ENCODE measurements at places on chromosomes 12 and 14.

DNA sequence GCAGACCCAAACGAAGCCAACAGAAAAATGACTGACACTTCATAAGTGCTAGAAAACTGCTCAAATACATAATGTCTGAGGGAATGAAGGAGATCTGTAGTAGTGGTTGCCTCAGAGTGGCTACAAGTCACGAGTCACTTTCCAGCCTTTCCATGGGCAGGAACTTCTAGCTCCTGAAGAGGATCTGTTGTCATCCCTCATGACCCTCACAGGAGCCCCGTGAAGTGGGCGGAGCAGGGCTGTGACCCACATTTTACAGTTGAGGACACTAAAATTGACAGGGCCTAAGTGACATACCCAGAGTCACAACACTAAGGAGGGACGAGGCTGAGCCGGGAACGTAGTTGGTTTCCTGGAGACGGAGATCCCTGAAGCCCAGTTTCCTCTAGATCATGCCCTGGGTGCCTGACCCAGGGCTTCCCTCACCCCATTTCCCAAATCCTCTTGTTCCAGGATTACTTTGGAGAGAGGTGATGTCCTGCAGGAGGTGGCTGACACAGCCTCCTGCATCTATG, 45.8 kb upstream of the P2RX7 start:
- no peak for DNase-seq

GRCh38 chr12:11698729-11699128, 49.3 kb downstream of the ETV6 start:
- no peak for DNase-seq

DNA sequence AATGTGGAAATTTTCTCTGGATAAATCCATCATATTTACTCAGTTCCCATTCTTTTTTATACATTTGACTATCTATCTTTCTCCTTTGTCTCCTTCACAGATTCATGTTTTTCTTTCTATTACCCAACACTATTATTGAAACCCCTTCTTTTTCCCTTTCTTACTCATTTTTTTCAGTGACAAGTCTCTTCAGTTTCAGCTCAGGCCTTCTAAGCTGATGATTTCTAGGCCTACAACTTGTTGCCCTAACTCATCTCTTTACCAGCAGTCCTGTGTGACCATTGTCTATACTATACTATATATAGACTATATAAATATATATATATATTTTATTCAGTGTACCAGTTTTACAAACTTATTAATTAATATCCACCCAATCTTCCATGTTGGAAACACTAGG, 31.8 kb downstream of the SLC16A7 start:
- DNase-seq = no peak

- DNase-seq = peak; percentile 75
These were observed 57.9 kb upstream of the PNMA1 start for GRCh38 chr14:73771848-73772638.

DNA sequence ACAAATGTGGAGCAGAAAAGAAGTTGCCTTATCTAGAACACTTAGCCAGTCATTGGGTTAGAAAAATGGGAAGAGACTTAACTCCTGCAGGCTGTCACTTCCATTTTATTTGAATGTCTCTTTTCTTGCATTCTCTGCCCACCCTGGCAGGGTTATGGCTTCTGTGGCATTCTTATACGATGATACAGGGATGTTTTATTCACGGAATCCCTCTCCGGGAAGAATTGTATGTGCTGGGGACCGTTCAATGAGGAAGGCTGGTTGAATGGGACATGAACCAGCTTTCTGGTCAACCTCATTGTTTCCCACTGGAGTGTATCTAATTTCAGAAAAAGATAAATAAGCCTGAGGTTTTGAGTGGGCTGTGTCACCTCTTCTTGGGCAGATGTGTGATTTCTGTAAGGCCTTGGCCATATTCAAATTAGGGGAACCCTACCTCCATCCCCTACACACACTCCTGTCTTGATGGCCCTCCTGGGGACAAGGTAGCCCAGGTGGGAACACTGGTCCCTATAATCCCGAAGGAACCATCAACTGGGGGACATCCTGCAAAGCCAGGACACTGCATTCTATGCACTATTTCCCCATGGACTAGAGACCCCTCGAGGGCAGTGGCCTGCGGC, 174.8 kb upstream of the GSC start:
- no peak for DNase-seq

GRCh38 chr14:90569201-90569600, 172.4 kb downstream of the CALM1 start:
- DNase-seq = no peak

GRCh38 chr12:127729381-127729780, 537.6 kb upstream of the TMEM132C start:
- no peak for DNase-seq

- DNase-seq = no peak
These were observed 12.5 kb upstream of the SAMD4A start for GRCh38 chr14:54554401-54554800.

- no peak for DNase-seq
These were observed 208.2 kb downstream of the DAD1 start for GRCh38 chr14:22380571-22381407.

- DNase-seq = no peak
These were observed 758.0 kb downstream of the DIO2 start for GRCh38 chr14:79453276-79453675.

GRCh38 chr14:59225281-59225680, 36.8 kb downstream of the DAAM1 start:
- DNase-seq = no peak

GRCh38 chr14:36659010-36659821, 2.4 kb upstream of the PAX9 start:
- no peak for DNase-seq

- no peak for DNase-seq
These were observed 85.5 kb downstream of the TGFB3 start for GRCh38 chr14:75896341-75896740.

- no peak for DNase-seq
These were observed 156.6 kb downstream of the DAD1 start for GRCh38 chr14:22432348-22432976.

DNA sequence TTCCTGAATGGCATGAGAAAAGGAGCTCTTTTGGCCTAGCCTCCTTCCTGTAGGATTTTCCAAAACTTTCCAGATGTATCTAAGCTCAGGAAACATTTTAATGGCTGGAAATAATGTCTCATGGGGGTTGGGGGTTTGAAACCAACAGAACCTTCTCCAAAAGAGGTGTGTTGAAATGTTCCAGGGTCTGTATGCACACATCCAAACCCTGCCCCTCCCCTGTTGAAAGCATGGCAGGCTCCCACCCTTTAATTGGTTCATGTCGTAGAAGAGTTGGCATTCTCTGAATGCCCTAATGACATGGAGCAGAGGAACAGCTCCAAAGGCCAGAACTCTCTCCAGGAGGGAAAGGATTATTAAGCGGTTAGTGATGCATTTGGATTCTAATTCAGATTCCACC, 353.2 kb downstream of the ZFP36L1 start:
- no peak for DNase-seq

DNA sequence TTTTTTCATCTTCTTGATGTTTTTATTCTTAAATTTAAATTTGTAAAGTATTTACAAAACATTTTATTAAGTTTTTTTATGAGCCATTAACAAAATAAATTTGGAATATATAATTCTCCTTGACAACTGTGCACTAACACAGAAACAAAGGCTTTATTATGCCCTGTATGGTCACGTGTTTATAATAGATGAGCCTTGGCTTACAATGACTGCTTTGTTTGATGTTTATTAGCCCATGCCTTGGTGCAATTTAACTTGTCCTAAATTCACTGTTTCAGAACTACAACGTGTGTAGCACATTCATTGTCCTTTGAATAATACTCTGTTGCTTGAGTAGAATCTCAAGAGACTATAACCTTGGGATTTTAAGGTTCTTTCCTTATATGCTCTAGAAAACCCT, 59.8 kb downstream of the CNTN1 start:
- no peak for DNase-seq

DNA sequence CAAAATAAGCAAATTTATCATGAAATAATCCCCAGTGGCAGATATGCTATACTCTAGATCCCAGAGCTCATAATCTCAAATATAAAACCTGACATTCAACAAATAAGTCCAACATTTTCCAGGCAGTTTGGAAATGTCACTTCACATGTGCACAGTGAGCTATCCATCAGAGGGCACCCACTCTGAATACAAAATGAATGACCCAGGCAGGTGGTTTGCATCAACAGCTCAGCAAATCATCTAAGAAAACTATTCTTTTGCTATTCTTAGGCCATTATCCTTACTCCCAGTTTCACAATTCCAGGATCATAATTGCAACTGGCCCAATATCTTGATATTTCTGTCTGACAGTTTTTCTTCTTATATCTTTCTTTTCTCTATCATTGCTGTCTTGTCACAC, 38.5 kb downstream of the TRIM9 start:
- no peak for DNase-seq

DNA sequence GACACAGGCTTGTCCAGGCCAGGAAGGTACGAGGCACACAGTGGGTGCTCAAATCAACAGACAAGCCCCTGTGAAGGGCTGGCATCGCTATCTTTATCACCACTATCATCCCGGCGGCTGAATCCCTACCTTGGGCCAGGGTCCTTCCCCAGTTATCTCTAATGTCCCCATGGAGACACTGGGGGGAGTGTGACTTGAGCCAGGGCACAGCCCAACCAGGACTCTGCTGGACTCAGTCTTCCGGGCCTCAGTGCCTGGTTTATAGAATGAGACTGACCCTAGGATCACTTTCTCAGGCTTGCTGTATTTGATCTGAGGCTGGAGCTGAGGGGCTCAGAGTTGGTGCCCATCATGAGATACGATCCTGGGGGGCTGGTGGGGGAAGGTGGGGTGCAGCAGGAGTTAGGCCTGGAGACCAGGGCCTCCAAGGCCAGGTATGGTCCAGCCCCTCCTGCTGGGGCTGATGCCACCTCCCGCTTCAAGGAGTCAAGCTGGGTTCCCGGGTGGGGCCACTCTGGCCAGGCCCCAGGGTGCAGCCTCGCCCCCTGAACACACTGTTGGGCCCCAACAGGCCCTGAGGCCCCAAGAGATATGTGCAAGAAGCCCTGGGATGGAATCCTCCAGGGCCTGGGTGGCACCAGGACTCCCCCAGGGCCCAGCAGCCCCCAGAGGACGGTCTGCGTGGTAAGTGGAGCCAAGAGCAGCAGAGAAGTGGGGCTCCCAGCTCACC, 11.8 kb downstream of the BEGAIN start:
- DNase-seq = no peak

DNA sequence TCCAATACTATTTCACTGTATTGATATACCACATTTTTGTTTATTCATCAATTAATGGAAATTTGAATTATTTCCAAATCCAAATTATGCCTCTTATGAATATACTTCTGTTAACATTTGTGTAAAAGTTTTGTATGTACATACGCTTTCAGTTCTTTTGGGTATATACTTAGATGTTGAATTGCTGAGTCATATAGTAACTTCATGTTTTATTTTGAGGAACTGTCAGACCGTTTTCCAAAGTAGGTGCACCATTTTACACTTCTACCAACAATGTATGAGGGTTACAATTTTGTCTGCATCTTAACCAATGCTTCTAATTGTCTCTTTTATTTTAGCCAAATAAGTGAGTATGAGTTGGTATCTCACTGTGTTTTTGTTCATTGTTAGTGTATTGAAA, 10.2 kb upstream of the CCER1 start:
- DNase-seq = no peak

DNA sequence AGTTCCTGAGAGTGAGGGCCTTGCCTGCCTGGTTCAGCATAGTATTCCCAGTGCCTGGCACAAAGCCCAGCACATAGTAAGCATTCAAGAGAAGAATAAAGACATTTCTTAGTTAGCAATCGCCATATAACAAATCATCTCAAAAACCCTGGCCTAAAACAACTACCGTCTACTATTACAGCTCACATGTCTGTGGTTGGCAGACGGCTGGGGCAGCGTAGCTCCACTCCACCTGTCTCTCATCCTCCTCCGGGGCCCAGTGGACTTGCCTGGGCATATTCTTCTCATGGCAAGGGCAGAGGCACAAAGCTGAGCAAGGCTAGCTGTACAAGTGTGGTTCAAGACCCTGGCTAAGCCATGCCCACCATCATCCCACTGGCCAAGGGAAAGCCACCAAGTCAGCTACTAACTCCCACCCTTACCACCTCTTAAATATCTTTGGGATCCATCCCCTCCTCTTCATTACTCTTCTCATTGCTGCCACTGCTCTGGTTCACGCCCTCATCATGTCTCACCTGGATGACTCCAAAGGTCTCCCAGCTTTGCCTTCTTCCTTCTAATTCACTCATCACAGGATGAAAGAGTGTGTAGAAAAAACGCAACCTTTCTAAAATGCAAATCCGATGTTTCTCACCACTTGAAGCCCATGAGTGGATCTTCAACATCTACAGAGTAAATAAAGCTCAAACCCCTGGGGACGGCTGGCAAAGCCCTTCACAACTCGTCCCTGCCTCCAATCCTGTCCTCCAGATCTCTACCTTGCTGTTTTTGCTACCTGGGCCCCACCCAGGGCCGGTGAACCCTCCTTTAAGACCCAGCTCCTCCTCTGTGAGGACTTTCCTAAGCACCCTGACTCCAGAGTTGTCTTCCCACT, 10.4 kb downstream of the TMEM229B start:
- DNase-seq = peak; percentile 91

DNA sequence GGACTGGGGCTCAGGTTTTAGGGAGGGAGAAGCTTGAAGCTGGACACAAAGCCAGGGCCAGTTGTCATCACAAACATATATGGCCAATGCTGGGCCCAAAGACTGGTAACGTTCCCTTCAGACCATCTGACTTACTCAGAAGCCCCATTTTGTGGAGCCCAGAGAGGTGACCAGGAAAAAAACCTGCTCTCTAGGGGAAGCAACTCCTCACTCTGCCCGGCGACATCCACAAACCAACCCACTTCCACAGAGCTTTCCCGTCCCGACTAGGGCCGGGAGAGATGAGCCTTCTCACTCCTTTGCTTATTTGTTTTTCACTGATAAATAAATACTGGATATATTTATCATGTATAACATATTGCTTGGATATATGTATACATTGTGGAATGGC, 180.9 kb upstream of the RTL1 start:
- no peak for DNase-seq

DNA sequence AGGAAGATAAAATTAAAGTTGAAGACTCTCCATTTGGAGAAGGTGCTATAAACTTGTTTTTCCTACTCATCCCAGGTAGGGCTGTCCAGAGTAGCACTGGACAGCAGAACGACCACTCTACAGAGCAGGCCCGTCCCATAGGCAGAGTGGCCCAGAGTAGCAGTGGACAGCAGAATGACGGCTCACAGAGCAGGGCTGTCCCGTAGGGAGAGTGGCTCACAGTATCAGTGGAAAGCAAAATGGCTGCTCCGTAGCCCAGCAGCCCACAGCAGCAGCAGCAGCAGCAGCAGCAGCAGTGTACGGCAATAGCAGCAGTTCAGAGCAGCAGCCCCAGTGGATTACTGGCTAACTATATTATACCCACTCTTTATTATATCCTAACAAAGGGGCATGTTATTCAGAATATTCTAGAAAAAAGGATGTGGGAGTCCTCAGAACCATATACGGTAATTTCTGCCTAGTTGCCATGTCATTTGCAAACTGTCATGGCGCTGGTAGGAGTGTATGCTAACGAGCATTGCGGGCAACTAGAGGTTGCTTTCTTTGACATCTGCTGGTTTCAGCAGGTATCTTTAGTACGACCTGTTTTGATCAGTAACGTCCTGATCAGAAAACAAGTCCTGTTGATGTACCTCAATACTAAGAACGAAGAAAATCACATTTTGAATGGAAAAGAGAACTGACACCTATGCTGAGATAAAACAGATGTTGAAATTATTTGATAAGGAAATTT, 567.3 kb downstream of the SLC16A7 start:
- no peak for DNase-seq

- DNase-seq = no peak
These were observed 123.9 kb downstream of the ADAMTS20 start for GRCh38 chr12:43428088-43428600.

GRCh38 chr12:10722905-10723746, at the start of gene YBX3:
Gene YBX3 (minus strand): TSS chr12:10723323. CDS start chr12:10723111, 212 bp downstream.
- DNase-seq = peak; percentile 56

GRCh38 chr12:127179176-127179575, 1087.8 kb upstream of the TMEM132C start:
- DNase-seq = no peak
